Activated CD4-positive, alpha-beta T cell treated with anti-CD3 and anti-CD28 coated beads, Interleukin-2, Interleukin-4, amounts not matched to agents 100 ng/mL and 50 ng/mL, durations not matched to agents 16 hours and 8 hours (primary cell): ENCODE measurements at places on chromosomes 3 and 15.
A peak's percentile ranks its signal among the peaks of the same experiment; 100 is the strongest.

DNA sequence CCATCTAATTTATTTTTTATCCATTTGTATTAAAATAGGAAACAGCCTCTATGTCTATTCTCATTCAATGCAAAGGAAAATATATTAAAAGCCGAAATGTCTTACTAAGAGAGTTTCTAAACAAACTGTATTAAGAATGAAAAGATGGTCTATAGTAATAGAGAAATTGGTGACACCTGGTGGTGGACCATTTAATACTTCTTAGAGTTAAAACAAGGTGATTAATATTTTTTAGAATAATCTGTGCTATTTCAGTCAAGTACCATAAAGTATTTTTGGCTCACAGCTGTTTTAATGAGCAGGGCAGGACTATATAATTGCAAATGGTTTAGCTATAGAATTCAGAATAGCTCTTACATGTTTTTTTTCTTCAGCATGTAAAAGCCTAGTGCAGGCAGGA is 55.7 kb downstream of the SYNPR start:
- no peak for DNase-seq

DNA sequence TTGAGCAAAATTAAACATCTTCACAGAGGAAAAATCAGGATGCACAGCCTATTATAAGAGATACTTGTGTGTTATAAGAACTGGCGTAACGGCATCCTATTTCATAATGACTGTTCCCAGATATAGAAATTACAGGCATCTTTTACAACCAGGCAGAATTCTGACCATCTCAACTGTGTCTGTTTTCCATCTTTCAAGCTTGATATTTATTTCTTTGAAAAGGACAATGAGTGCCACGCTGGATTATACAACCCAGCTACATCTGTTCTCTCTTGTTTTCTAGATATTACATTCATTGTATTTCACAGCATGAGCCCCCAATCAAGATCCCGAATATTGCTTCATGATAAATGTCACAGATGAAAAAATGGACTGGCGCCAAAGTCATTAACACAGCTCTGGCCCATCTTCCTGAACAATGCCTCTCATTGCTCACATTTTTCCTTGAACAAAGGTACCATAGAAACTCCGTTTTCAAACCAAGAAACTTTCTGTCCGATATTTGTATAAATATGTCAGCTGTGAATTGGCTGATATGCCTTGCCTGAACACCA is 420.6 kb downstream of the TBL1XR1 start:
- DNase-seq: no peak

- peak; percentile 36 for DNase-seq
These were observed 160.7 kb downstream of the SQOR start for GRCh38 chr15:45795440-45796069.

DNA sequence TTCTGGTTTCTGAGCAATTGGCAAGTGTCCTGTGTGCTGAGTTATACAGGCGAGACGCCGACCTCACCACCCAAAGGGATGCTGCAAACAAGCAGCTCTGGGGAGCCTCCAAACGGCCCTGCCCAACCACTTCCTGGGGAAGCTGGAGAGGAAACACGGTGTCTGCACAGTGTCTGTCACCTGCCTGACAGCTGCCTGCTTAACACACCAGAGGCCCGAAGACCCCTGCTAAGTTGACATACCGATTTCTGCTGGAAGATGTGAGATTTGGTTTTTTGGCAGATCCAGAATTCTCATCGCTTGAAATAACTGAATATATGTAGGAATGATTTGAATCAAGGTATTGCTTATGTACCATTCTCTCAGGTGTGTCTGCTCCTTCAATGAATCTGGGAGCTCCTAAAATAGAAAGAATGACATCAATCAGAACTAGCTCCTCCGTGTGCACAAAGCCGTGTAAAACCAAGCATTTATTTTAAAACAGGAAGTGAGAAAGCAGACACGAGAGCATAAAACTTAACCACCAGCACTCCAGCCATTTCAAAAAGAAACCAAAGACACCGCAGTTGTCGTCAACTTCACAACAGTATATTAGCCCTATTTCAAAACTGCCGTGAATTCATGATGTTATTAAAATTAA is 27.2 kb downstream of the LRRC2 start:
- peak; percentile 89 for DNase-seq

- DNase-seq: no peak
These were observed 60.3 kb downstream of the CHRD start for GRCh38 chr3:184440151-184440550.

- peak; percentile 51 for DNase-seq
These were observed 2.4 kb downstream of the RPL39L start for GRCh38 chr3:187136936-187137335.

GRCh38 chr3:98763819-98764418 is 779 bp downstream of the ST3GAL6 start:
- DNase-seq: no peak

DNA sequence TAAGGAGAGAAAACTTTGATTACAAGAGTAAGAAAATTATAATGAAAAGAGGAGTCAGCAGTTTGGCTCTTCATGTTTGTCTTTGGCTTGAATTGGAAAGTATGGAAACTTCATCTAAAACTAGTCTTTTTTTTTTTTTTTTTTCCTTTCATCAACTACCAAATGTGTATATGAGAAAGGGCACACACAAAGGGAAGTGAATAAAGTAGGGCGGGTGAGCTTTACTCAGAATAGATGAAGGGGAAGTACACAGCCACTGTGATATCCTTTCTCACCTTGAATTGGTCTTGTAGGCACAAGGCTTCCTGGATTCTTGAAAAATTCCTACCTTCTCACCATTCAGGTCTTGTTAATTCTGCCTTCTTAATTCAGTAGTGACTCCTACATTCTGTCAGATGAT is 652.3 kb upstream of the KCNMB2 start:
- no peak for DNase-seq

DNA sequence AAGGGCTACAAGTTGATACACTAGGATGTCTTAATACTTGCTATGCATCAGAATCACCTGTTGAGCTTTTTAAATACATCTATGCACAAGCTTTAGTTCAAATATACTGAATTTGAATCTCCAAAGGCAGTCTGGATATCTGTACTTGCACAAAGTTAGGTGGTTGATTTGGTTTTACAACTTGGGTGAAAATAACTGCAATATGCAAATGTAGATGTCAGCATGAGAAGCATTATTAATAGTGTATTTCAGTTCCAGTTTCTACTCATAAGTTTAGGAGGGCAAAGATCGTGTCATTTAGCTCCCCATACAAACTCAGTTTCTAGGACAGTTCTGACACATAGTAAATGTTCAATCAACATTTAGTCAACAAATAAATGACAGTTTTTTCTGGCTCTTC is 25.6 kb downstream of the IQCB1 start:
- DNase-seq: no peak

DNA sequence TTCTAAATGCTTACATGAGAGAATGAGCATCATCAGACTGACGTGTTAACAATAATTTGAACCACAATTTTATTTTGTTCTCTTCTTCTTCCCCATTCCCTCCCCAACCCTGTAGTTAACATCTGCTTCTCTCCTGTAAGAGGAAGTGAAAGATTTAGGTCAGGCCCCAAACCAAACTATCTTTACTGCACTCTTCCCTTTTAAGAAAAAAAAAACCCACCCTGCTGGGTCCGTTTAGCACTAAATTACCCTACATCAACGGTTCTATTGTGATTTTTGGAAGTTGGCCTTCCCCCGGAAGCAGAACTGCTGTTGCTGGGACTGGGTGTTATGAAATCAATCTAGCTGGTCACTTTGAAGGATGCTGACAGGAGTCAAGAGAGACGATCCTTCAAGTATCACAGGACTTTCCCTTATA is 49.4 kb downstream of the NFKBIZ start:
- no peak for DNase-seq

DNA sequence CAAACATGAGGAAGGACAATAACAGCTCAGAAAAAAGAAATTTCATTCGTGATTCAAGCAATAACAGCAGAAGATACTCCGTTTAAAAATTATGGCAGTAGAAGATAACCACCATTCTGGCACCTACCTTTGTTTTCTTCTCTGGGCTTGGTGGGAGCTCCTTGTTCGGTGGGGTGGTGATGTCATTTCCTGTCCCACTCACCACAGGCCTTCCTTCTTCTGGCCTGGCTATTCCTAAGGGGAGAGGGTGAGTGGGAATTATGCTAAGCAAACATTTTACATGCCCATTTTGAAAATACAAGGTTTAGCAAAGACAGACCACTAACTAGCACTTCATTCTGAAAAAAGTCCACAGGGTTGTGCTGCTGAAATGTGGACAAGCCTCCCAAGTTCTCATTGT is 74.4 kb downstream of the DHX30 start:
- DNase-seq: no peak

DNA sequence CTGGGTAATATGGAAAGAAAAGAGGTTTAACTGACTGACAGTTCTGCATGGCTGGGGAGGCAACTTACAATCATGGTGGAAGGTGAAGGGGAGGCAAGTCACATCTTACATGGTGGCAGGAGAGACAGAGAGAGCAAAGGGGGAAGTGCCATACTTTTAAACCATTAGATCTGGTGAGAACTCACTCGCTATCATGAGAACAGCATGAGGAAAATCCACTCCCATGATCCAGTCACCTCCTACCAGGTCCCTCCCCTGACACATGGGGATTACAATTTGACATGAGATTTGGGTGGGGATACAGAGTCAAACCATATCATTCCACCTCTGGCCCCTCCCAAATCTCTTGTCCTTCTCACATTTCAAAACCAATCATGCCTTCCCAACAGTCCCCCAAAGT is 16.0 kb upstream of the ACOX2 start:
- no peak for DNase-seq
